ENCODE measurements at places on chromosomes 6 and 20. TPM values are rescaled to one million over a fixed set of nuclear protein-coding genes. Genes with fewer than 3 reads are reported as not detected.

Gene C6orf15
- not detected for total RNA-seq

Gene GGTLC1
- not detected for total RNA-seq

Gene ZSCAN16
- 1.4 TPM for total RNA-seq

Gene PPP1R11
- 17.2 TPM for total RNA-seq

Gene OR2H2
- not detected for total RNA-seq

Gene ARFGAP1
- total RNA-seq = 103 TPM

Gene HLA-B
- 426 TPM for total RNA-seq

Gene MAS1
- under 0.01 TPM for total RNA-seq

Gene PRL
- not detected for total RNA-seq

Gene PACSIN1
- not detected for total RNA-seq

Gene SS18L1
- total RNA-seq = 10.4 TPM

Gene PACRG
- total RNA-seq = not detected

Gene PRR18
- total RNA-seq = not detected

Gene NKAPL
- 1.9 TPM for total RNA-seq

Gene EMILIN3
- not detected for total RNA-seq

Measured in smooth muscle cell of the umbilical artery (primary cell).